ENCODE measurements at places on chromosomes 4 and X.
A peak's percentile ranks its signal among the peaks of the same experiment; 100 is the strongest.

- no peak for DNase-seq
Measured at GRCh38 chr4:182206266-182206665, 36.9 kb upstream of the TENM3 start.

GRCh38 chrX:34063616-34064015, 68.5 kb downstream of the FAM47A start:
- DNase-seq: no peak

GRCh38 chr4:10893395-10893794, 208.8 kb upstream of the CLNK start:
- DNase-seq: no peak

GRCh38 chr4:147733716-147734344, 1.9 kb downstream of the ARHGAP10 start:
- no peak for DNase-seq

- no peak for DNase-seq
Measured at GRCh38 chr4:180618396-180618795, 1624.8 kb upstream of the TENM3 start.

DNA sequence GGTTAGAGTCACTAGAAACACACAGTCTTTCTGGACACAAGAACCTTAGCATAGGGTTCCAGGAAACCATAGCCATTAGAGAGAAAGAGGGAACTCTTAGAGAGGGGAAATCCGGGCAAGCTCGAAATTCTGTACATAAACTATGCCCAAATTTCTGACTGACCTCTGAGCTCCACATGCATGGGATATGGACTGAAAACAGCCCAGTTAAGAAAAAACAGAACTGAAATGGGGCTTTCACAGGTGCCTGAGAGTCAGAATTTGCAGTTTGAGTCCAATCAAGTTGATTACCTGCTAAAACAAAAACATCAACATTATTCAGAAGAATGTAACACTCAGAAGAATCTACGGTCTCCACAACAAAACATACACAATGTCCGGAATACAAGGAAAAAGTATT, 13.1 kb downstream of the DCHS2 start:
- no peak for DNase-seq

- DNase-seq: no peak
Measured at GRCh38 chr4:173170182-173170778, 1.7 kb downstream of the GALNT7 start.

DNA sequence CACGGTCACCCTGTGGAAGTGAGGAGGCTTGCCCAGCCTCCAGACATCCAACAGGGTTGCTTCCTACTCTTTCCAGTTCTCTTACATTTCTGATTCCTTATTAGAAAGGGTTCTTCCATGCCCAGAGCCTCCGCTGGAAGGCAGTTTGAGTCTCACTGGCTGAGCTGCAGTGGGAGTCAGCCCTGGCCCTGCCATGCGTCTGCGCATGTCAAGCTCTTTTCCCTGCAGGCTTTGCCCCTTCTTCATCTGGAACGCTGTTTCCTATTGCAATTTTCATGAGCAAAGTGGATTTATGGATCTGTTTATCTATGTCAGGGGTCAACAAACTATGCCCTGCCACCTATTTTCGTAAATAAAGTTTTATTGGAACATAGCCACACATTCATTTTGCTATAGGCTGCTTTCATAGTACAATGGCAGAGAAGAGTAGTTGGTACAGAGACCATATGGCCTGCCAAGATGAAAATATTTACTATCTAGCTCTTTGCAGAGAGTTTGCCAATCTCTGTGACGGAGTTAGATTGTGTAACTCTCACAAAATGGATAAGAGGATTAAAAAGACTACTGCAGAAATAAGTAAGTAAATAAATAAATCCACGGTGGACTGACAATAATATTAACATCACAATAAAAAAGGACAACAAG, 3.9 kb upstream of the CHRNA9 start:
- DNase-seq: no peak

GRCh38 chr4:13178621-13179020, 305.5 kb downstream of the RAB28 start:
- DNase-seq: no peak

DNA sequence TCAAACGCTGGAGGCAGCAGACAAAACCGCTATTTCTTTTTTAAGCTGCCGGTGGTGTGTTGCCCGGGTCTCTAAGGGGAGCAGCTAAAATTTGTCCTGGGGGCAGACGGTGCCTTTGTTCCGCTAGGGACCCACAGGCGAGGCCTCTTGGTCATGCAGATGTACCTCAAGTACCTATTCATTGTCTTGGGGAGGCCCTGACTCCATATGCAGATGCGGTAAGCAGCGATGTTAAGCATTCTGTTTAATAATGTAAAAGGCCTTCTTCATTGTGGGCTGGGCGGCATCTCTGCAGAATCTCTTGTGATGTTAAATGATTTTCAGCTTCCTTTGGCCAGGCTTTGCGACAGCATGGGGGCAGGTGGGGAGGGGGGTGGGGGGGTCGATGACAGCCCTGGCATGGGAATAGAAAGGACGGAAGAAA, 98.9 kb upstream of the PJA1 start:
- DNase-seq: no peak

- DNase-seq: no peak
Measured at GRCh38 chr4:76533314-76533713, 98.3 kb downstream of the SHROOM3 start.

- DNase-seq: no peak
Measured at GRCh38 chr4:70637239-70637913, 8.8 kb downstream of the ENAM start.

DNA sequence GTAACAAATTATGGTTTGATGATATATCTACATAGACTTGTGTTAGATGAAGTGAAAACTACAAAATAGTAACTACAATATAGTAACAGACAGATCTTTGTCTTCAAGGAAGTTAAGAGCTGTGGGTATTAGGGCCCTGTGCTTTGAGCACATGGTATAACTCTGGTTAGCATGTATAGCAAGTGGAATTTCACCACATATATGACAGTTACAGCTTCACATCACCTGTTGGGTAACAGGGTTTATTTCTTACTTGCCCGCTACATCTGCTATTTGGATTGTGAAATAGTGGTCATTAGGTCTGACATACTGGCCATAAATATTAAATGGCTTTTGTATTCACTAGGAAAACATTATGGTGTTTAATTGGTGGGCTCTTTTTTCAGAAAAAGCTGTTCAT, 20.2 kb downstream of the OFD1 start:
- no peak for DNase-seq

- no peak for DNase-seq
Measured at GRCh38 chr4:129278868-129279267, 182.9 kb downstream of the C4orf33 start.

DNA sequence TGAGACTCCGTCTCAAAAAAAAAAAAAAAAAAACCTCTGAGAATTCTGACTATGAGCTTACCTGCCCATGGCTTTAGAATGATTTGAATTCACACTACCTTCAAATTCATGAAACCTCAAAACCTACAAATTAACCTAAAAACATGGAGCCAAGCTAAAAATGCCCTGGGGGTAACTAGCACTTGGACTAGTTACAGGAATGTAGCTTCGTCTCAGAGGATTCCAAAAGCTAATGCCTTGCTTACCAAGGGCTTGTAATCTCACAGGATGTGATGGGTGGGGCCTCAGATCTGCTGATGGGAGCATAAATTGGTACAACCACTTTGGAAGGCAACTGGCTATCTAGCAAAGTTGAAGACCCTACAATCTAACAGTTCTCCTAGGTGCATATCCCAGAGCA, 79.4 kb upstream of the SPRY1 start:
- DNase-seq: no peak

DNA sequence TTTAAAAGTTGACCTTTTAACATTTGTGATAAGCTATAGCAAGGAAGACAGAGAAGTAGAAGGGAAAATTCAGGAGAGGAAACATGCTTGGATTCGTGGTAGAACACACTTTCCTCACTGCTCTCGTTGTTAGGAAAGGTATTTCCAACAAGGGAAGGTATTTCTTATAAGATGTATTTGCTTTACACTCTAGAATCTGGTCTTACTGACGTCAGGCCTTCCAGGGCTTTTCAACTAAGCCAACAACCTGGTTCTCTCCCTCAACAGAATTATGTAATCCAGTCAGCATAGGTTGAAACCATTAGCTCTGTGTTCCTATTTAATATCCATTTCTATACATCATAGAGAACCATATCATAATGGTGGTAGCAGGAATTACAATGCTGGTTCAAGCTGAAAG, 241.9 kb downstream of the SLC39A8 start:
- no peak for DNase-seq

DNA sequence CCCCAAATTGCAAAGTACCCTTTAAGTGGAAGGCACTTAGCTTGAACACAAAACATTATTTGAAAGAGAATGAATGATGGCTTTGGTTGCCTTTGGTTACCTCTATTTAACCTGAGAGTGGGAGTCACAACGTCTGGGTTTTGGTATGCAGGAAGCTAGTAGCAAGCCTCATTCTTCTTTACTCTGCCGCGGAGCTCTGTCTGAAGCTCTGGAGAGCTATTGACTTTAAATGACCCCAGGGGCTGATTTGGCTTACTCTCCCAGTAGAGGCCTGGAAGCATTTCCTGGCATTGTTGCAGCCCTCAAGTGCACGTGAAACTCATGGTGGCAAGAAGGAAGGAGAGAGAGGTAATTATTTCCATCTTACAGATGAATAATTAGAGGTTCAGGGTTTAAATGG, 81.8 kb upstream of the MAGEA4 start:
- DNase-seq: no peak

GRCh38 chrX:23742174-23742696, 841 bp downstream of the ACOT9 start:
- no peak for DNase-seq

DNA sequence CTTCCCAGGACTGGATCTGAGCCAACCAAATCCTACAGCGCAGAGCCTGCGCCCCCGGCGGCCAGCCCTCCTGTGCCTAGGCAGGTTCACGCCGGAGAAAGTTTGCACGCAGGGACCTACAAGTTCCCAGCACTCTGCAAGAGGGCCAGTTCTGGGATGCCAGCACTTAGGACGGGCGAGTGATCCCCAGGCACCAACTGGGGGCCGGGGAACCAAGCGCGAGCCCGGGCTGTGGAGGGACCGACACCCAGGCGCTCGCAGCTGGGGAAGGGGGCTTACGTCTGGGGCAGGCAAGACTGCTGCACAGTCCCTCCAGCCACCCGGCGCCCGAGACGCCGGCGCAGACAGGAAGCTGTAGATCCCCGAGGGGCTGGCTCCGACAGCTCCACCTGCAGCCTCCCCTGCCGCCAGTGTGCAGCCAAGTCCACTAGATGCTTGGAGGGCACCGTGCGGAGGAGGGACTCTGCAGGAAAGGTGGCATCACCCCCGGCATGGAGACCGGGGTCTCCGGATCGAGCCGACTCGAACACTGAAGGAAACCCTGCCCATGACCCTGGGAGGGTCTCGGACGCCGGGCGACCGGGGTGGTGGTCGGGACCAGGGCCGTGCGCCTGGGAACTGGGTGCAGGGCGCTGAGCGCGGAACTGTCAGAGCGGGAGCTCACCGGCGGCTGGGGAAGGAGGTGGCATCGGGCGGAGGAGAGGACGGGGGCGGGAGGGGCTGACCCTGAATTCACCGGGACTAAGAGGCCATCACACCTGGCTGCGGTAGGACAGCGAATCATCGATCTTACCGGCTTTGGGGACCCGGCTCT, 566 bp downstream of the CORIN start:
- peak; percentile 25 for DNase-seq

GRCh38 chr4:38577462-38577861, 86.5 kb upstream of the KLF3 start:
- no peak for DNase-seq

DNA sequence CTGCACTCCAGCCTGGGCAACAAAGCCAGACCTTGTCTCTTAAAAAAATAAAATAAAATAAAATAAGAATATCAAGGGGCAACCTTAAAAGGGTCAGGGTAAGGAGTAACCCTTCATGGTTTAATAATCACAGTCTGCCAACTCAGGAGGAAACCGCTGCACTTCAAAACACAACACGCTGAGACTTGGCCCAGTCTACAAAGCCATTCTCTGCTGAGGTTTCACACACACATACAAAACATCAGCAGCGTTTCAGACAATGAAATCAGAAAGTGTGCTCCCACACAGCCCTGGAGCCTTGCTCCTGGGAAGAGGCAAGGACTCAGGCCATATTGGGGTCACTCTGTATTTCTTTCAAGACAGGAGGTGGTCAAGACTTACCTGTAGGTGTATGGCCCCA, 18.3 kb downstream of the SCARB2 start:
- no peak for DNase-seq

- no peak for DNase-seq
Measured at GRCh38 chr4:115332078-115332477, 218.7 kb upstream of the NDST4 start.

DNA sequence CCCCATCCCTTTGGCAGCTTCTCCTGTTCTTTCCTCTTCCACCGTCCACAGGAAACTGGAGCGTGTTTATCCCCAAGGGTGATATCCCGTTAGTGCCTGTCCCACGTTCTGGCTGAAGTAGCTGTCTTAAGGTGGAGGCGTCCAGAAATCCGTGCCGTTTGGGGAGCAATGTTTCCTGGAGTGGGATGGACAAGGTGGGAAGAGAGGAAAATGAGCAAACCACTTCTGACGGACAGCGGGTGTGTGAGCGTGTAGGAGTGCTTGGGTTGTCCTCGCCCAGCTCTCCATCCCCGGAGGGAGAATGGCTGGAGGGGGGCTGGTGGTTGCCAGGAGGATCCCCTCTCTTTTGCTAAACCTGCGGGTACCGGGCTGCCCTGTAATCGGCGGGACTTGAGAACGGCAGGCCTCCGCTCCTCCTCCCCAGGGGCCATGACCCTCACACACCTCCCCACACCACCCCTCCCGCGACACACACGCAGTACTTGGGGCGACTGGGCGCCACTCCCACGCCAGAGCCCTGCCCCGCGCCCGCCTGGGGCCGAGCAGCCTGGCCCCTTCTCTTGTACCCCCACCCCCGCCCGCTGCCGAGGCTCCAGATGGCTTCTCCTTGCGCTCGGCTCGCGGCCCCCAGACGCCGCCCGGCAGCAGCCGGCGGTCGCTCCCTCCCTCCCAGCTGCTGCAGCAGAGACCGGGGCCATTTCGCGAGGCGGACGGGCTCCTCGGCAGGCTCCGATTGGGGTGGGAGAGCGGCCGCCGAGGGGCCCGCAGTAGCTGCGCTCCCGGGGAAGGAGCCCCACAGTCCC, 13.9 kb upstream of the PRDM8 start:
- no peak for DNase-seq

DNA sequence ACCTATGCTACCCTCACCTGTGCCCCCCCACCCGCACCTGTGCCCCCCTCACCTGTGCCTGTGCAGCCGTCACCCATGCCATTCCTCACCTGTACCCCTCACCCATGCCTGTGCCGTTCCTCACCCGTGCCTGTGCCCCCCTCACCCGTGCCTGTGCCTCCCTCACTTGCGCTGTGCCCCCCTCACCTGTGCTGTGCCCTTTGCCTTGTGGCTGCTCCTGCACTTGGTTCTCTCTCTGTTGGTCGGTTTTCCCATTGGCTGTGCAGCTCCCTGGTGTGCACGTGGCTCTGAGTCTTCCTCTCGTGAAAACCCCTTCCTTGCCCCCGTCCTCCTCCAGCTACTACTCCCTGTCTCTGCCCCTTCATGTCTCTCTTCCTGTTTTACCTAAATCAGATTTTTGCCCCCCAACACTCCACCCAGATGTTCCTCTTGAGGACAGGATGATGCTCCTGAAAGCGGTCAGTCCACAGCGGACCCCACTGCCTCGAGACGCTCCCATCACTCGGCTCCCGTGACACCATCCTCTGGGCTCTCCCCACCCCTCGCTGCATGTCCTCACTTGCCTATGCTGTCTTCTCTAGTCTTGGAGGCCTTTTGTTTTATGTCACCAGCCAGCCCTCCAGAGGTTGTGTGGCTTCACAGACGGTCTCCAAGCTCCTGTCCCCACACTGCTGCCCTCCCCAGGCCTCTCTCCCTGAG, 6.8 kb downstream of the MAEA start:
- no peak for DNase-seq

All from activated CD4-positive, alpha-beta T cell treated with anti-CD3 and anti-CD28 coated beads, Interleukin-2, amount 50 U/mL, for 16 hours (primary cell).